Stimulated activated CD4-positive, alpha-beta T cell treated with anti-CD3 and anti-CD28 coated beads, Interleukin-1b, Interleukin-23, amount 100 ng/mL, for 48 hours (primary cell): ENCODE measurements at places on chromosomes 7 and 10.

- DNase-seq: no peak
Observed at GRCh38 chr10:114504769-114505579, 100.7 kb upstream of the AFAP1L2 start.

DNA sequence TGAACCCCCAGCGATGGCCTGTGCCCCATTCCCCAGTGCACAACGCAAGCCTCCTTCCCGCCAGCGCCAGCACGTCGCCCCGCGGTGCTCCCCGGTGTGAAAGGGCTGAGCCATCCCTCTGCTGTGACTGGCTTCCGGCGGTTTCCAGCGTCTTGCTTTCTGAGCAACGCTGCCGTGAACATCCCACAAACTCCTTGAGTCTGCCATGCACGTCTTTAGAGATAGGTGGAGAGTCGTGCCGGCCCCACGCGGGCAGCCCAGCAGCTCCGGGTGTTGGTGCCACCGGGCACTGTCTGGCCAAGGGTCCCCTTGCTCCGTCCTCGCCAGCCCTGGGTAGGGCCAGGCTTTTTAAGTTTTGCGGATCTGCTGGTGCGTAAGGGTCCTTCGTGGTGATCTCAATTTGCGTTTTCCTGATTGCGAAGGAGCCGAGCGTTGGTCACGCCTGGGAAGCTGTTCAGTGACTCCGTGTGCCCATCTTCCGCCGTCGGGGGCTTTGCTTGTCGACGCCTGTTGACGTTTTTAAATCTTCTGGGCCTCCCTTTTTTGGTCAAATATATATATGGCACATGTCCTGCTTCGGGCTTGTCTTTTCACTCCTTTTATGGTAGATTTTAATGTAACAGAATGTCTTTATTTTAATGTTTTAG lies 70.6 kb downstream of the FOXL3 start:
- DNase-seq: peak; percentile 63

DNA sequence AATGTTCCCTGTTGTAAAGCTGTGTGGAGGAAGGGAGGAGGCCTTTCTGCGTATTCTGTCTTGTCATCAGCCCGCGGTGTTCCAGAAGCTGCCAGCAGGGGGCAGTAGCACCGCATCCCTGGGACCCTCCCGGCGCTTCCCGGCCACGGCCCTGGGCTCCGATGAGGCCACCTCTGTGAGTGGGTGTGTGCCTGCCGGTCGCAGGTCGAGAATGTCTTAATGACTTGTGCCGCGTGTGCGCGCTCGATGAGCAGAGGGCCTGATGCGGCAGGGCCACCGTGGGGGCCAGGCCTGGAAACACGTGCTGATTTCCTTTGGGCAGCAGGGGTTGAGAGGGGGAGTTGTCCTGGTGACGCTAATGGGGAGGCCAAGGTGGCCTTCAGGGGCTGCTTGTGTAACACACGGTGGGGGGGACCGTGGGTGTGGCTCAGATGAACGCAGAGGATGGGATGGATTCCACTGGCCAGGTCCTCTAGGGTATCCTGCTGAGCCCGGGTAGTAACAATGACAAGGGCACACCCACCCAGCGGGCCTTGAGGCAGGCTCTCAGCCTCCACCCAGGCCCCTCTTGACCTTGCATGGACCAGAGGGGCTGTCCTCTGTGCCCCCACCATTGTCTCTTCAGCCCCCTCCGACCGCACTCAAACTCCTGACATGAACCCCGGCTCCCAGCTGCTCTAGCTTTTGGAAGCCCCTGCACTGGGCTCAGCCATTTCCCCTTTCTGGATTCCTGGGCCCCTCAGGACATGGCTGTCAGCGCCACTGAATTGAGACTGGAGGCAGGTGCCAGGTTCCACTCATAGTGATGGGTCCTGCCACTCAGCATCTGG lies 135.9 kb upstream of the PODXL start:
- DNase-seq: peak; percentile 61

DNA sequence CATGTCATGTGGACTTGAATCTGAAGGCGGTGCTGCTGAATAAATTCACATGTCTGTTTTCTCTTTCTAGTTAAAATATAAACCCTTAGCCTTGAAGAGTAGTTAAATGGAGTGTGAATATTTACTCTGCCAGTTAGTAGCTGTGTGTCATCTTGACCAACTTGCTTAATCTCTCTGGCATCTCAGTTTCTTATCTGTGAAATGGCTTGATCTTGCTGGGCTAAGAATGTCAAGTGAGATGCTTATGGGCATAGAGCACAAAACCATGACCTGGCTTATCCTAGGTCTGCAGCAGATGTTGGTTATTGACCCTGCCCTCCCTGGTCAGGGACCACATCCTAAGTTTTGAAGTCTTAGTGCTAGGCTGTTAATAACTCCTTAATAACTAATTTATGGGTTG lies 16.6 kb downstream of the ARID5B start:
- no peak for DNase-seq

DNA sequence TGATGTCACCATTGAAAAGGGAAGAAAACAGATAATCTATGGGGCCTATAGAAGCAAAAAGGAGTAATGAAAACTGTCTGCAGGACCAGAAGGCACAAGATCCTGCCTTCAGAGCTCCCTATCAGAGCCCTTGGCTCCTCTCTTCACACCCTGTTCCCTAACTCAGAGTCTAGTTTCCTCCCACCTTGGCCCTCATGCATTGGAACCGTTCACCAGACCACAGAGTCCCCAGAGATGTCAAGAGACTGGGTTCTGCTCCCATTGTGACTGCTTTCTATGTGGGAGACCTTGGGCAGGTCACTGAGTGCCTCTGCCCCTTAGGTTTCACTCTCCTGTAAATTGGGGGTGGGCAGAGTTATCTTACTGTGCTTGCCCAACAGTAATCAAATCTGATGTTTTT lies 80.1 kb upstream of the RPA3 start:
- no peak for DNase-seq

GRCh38 chr10:67401711-67402110 lies 294.3 kb downstream of the CTNNA3 start:
- no peak for DNase-seq

- DNase-seq: no peak
Observed at GRCh38 chr10:62016623-62017490, 115.4 kb downstream of the ARID5B start.

DNA sequence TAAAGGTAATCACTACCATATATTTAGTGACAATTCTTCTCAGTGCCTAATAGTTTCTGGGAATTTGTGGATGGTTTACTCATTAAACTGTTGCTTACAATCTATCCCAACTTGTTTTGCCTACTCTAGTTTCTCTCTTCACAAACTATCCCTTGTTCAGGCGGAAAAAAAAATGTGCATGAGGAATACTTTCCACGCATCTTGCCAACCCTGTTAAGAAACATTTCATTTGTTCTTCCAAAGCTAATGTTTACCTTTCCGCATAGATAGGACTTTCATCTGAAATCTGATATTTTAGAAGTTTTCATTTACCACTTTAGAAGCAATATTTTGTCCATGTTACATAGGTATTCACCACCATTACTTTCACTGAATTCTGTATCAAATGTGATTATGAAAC lies 191.9 kb downstream of the MDFIC start:
- no peak for DNase-seq

DNA sequence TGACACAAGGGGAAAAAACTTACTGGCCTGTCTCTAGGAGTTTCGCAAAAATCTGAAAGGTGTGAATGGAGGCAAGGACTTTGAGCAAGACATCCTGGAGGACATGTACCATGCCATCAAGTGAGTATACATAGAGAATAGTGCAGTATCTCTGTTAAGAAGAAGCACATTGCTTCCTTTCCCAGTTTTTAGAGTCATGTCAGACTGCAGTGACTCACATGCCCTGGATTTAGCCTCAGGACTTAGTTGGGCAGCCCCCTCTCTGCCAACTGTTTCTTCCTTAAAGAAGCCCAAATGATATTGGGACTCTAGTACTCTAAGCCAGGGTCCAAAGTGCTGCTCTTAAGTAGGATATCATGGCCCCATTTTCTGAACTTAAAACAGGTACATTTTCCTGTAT lies 28.1 kb upstream of the NFKB2 start:
- no peak for DNase-seq

DNA sequence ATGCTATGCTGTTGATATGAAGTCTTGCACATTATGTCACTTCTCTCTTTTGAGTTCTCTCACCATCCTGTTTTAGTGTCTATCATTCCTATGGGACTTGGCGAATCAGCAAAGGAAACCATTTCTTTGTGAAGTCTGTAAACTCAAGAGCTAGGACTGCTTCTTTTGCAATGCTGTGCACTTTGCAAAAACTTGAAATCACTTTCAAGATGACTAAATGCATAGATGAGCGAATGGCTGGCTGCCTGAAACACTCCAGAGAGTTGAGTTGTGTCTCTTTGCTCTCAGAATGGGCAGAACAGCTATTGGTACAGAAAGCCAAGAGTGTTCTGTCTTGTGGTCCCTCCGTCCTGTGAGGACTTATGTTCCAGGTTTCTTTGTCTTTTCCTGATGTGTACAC lies 18.3 kb upstream of the ELMO1 start:
- DNase-seq: no peak

GRCh38 chr10:91284486-91285090 lies 64.1 kb downstream of the PCGF5 start:
- no peak for DNase-seq

- DNase-seq: no peak
Observed at GRCh38 chr10:128448796-128449195, 322.6 kb upstream of the MKI67 start.

GRCh38 chr7:41725013-41725412 lies 22.1 kb upstream of the INHBA start:
- DNase-seq: no peak

GRCh38 chr7:132773527-132773956 lies 197.3 kb upstream of the PLXNA4 start:
- no peak for DNase-seq

- DNase-seq: no peak
Observed at GRCh38 chr7:79137942-79138341, 315.5 kb downstream of the MAGI2 start.

- DNase-seq: no peak
Observed at GRCh38 chr10:58477122-58477521, 35.5 kb upstream of the BICC1 start.
